CD8-positive, alpha-beta memory T cell (primary cell): ENCODE measurements at places on chromosomes 5 and 9.

GRCh38 chr5:157820593-157821252, 38.2 kb downstream of the CLINT1 start:
- no peak for DNase-seq

DNA sequence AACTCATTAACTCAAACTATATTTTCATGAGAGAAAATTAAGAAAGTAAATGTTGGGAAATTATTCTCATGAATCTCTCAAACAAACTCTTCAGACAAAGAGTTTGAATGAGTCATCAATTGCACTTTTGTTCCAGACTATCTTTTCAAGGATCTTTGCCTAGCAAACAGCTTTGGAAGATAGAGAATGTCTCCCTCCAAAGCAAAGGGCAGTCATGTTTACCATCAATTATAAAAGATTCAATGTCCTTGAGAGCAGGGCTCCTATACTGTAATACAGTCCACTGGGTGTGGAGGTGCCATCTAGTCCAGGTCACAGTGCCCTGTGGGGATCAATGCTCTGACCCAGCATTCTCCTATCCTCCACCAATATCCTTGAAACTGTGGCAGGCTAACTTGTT, 1429.3 kb downstream of the EFNA5 start:
- DNase-seq: no peak

DNA sequence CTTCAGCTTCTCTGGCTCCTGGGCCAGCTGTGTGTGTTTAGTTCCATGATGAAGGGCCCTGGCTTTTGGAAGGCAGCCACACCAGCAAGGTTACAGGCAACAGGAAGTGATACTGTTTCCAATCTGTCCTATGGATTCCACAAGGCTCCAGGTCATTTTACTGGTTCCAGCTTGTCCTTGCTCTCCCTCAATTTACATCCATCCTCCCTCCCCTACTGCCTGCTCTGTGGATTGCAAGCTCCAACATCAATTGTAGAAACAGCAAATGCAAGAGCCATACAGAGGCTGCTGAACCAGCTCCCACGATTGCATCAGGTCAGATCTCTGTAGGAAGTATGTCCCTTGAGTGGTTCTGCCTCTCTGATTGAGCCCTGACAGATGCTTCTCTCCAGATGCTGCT, 409.8 kb downstream of the NTRK2 start:
- no peak for DNase-seq

GRCh38 chr5:206406-206805, 11.5 kb downstream of the CCDC127 start:
- no peak for DNase-seq

- DNase-seq: no peak
These were observed 26.6 kb downstream of the RAB24 start for GRCh38 chr5:177276886-177277285.
